ENCODE measurements at places on chromosomes 4 and X.

DNA sequence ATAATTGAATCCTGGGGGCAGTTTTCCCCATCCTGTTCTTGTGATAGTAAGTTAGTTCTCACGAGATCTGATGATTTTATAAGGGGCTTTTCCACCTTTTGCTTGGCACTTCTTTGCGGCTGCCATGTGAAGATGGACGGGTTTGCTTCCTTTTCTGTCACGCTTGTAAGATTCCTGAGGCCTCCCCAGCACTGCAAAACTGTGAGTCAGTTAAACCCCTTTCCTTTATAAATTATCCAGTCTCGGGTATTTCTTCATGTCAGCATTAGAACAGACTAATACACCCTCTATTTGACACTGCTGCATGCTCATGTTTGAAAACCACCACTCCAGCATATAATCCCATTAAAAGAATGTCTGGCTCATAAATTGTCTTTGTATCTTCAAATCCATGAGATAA lies 264.4 kb upstream of the ITM2A start:
- no peak for DNase-seq

DNA sequence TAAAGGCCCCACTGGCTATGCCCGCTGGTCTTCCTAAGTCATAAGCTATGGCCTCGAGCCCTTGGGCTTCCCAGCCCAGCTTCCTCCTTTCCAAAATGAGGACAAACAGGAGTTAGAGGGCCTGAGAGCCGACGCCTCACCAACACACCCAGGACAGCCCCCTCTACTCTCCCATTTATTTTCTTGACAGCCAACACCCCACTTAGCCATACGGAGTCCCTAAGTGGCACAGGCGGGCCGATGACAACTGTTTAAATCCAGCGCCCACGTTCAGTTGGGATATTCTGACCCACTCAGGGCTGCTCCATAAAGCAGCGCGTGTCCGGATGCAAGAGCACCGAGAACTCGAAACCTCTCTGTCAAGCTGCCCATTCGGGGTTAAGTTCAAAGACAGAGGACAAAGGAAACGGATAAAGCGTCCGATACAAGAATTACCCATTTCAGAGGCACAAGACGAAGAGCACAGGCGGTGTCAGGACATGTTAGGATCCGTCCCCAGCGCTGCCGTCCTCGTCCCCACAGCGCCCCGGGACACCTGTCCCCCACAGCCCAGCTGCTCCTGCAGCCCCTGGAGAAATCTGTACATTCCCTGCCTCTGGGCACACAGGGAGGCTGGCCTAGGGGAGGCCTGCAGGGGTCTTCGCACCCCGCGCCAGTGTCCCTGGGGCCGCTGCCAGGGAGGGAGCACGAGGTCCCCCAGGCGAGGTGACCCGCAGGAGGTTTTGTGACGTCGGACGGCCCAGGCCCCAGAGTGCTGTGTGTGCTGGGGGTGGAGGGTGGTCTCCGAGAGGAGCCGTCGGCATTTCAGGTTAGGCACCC lies 1.2 kb downstream of the PRKX start:
- no peak for DNase-seq

DNA sequence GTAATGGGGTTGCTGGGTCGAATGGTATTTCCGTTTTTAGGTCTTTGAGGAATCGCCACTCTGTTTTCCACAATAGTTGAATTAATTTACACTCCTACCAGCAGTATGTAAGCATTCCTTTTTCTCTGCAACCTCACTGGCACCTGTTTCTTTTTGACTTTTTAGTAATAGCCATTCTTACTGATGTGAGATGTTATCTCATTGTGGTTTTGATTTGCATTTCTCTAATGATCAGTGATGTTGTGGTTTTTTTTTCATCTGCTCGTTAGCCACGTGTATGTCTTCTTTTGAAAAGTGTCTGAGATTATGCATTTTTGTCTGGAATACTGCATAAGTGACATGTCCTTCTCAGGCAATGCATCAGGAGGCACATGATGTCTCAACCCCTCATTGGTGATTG lies 28.8 kb downstream of the REPS2 start:
- DNase-seq, result no peak

DNA sequence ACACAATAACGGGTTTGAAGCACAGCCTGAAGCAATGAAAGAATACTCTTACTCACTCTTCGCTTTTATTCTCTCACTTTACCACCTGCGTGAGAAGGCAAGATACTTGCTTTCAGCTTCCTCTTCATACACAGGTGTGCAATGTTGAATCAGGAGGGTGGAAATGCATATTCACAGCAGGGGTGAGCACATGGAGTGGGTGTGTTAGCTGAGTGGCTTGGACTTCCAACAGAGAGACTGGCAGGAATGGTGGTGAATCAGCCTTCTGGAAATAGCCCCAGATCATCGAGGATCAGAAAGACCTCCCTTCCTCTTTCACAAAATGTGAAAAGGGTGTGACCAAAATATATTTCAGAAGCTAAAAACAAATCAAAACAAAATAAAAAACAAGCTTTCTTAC lies 521.2 kb downstream of the STIM2 start:
- DNase-seq, result no peak

- no peak for DNase-seq
Measured at GRCh38 chr4:118954246-118954645, 65.6 kb downstream of the SYNPO2 start.

DNA sequence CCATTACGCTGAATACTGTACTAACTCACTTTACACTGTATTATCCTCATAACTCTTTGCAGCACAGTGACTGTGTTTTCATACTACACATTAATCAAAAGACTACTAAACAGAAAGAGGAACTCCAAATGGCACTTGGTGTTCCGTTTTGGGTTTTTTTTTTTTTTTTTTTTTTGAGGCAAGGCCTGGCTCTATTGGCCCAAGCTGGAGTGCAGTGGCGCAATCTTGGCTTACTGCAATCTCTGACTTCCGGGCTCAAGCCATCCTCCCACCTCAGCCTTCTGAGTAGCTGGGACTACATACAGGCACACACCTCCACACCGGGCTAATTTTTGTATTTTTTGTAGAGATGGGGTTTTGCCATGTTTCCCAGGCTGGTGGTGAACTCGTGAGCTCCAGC lies 10.7 kb downstream of the KLHL8 start:
- DNase-seq, result no peak

DNA sequence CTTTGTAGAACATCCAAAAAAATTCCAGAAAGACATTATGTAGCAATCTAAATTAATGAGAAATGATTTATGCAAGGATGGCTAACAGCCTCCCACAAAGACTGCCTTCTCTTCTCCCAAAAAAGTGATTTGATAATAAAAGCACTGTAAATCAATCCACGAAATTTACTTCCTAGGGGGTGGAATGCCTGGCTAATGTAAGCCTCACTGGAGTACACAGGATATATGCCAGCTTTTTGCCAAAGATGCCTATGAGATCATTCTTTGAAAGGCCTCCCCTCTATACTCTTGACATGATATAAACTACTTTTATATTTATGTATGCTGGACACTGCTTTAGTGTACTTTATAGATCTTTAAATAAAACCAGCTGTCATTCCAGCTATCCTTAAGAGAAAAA lies 211.1 kb downstream of the ADAMTS3 start:
- no peak for DNase-seq

DNA sequence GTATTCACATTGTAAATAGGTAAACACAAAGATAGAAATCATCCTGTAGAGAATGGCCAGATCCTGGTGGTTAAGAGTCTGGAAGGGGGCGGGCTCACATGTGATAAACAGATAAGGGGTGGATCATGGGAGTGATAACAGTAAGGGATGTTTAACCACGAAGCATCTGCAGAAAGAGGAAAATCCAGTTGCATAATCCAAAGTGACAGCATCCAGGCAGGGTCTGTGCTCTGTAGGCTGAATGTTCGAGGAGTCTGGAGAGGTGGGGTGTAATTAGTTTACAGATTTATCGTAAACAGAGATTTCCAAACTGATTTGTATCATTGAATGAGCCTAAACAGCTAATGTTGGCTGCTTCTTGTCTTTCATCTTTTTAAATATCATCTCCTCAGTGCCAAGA lies 1009.8 kb upstream of the SLIT2 start:
- no peak for DNase-seq

- DNase-seq, result no peak
Measured at GRCh38 chr4:52091801-52092200, 40.7 kb downstream of the SPATA18 start.

DNA sequence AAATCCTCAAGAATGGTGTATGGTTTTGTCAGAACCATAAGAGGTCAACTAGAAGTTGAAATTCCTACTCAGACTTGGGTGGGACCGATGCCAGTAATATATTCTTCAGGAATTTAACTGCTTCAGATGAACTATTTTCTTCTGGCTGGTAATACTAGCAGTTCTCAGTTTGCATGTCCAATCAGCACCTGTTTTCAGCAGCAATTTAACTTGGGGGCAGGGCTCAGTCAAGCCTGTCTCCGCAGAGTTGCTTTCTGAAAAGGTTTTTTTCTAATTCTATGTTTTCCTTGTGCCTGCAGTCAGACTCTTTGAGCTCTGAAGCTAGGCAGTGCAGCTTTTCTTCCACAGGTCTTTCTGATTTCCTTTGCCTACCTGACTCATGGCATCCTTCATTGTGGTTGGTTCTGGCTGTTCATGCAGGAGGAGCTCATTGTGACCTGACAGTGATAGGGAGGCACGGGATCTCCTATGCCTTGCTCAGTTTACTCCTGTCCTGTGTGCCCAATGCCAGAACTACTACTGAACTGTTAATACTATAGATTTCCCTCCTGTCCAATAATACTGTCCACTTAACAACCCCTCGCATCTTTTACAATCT lies 17.3 kb upstream of the FMR1 start:
- DNase-seq, result no peak

- DNase-seq, result no peak
Measured at GRCh38 chrX:110170029-110170428, 147.9 kb downstream of the AMMECR1 start.

DNA sequence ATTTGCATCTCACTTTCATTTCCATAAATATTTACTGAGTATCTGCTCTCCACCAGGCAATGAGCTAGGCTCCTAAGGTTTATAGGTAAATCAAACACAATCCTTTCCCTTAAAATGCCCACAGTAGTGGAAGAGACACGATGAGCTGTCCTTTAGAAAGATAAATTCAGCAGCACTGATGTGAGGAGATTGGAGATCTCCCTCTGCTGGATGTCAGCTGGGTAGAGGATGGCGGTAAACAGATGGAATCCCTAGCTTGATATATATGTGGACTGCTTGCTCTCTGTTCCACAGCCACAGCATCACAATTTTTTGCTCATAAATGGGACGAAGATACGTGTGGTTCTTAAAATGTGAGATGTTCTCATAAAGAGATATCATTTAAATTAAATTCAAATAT lies 216.4 kb upstream of the RASGEF1B start:
- no peak for DNase-seq

All from activated CD8-positive, alpha-beta memory T cell treated with anti-CD3 and anti-CD28 coated beads for 1 hour (primary cell).